Left kidney (tissue), 8 donors: ENCODE measurements at places on chromosomes 11 and 22.

DNA sequence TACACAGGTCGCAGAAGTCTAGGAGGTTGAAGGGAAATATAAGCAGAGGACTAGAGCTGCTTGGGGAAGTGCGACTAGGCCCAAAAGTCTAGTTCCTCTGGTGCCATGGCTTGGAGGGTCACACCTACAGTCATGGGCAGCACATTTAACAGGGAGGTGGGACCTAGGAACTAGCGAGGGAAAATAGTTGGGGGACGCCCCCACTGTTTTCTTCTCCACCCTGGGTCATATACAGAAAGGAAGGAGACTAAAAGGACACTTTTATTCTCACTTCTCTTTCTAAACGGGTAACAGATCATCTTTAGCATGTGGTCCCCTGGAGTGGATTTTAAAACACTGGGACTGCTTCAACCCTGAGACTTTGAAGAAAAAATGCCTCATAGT is 16.6 kb downstream of the APIP start:
- DNase-seq = no peak

GRCh38 chr22:25404556-25404927 is 159.9 kb upstream of the GRK3 start:
- no peak for DNase-seq

GRCh38 chr11:35615921-35616900 is 2.0 kb upstream of the FJX1 start:
- peak; percentile 42 for DNase-seq

- DNase-seq = peak; percentile 25
Measured at GRCh38 chr22:30969532-30970355, 679 bp downstream of the TUG1 start.

DNA sequence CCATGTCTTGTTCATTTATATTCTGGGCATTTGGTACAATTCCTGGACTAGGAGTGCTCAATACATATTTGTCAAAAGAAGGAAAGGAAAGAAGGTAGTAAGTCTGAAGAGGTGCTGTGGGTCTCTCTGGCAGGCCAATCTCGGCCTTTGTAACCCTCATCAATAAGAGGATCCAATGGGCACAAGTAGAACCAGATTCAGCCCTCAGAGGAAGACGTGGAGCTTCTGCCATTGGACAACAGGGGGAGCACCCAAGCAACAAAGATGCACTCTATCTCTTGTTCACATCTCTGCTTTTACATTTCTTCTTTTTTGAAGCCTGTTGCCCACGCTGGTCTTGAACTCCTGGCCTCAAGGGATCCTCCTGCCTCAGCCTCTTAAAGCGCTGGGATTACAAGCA is 2.2 kb upstream of the VPS11 start:
- DNase-seq = no peak

- no peak for DNase-seq
Measured at GRCh38 chr11:118052581-118053206, 24.2 kb upstream of the TMPRSS4 start.

DNA sequence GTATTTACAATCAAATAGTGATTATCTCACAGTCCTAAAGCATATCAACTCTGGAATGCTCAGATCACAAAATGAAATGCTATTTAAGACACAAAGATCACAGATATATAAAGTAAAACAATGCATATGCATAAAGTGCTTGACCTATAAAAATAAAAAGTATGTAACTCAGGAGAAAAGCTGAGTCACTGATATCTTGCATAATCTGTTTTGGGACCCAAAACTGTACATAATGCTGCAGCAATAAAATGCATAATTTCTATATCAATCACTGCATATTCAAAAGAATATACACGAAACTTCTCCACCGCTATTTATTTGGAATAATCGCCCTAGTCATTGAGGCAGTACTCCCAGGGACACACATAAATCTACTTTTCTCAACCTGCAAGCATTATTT is 34.9 kb upstream of the GRIA4 start:
- no peak for DNase-seq

GRCh38 chr11:115993590-115993989 is 489.4 kb upstream of the CADM1 start:
- no peak for DNase-seq

- DNase-seq = peak; percentile 54
Measured at GRCh38 chr11:97909614-97910399, 1110.9 kb upstream of the CNTN5 start.

DNA sequence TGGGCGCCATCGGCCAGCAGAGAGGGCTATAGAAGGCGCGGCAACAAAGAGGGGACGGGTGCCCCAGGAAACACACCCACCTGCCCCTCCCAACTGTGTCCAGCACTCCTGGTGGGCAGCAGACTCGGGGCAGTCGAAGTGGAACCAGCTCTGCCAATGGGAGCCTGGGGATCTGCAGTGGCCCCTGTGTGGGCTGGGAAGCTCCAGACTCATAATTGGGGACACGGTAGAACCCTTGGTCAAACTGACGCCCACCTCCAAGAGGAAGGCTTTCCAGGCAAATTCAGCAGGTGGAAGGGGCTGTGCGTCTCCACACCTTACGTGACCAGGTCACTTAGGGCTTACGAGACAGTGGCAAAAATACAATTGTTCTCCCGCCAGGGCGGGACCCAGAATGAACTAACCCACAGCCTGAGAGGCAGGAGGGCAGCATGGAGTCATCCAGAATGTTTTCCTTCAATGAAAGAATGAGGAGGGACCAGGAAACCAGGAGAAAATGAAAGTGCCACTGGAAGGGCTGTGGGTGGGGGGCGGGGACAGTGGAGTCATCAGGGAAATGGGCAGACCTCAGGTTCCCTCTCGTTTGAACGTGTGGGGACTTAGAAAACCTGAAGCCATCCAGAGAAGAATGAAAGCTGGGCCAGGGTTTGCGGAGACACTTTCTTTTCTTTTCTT is 53.2 kb upstream of the SHANK2 start:
- no peak for DNase-seq

DNA sequence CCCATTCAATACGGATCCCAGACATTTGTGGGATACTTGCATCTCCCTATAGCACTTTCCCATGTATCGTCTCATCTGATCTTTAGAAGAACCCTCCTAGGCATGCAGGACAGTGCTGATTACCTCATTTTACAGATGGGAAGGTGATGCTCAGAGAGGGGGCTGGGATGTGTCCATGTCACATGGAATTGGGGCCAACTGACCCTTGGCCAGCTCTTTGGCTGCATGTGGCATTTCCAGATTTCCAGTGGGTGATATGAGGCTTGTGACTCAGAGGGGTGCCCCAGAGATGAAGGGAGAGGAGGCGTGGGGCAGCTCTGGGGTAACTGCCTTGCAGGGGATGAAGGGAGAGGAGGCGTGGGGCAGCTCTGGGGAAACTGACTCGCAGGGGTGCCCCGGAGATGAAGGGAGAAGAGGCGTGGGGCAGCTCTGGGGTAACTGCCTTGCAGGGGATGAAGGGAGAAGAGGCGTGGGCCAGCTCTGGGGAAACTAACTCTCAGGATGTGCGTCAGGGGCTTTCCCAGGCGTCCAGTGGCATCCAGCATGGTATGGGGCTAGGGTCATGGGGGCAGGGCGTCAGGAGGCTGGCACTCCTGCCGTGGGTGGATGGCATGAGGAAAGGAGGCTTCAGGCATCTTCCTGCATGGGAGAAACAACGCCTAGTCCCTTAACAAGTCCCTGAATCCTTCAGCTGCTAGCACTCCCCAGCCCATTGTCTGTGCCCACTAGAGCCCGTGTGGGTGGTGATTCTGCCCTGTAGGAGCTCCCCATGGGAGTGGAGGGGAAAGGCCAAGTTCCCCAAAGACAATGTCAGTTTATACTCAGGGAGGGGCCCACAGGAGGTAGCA is 11.9 kb upstream of the CERK start:
- no peak for DNase-seq

GRCh38 chr11:73528483-73529203 is 69.3 kb downstream of the FAM168A start:
- no peak for DNase-seq

- DNase-seq = no peak
Measured at GRCh38 chr22:17777717-17778044, 3.4 kb upstream of the BID start.

- DNase-seq = peak; percentile 55
Measured at GRCh38 chr11:10108915-10109680, 184.9 kb downstream of the SBF2 start.

DNA sequence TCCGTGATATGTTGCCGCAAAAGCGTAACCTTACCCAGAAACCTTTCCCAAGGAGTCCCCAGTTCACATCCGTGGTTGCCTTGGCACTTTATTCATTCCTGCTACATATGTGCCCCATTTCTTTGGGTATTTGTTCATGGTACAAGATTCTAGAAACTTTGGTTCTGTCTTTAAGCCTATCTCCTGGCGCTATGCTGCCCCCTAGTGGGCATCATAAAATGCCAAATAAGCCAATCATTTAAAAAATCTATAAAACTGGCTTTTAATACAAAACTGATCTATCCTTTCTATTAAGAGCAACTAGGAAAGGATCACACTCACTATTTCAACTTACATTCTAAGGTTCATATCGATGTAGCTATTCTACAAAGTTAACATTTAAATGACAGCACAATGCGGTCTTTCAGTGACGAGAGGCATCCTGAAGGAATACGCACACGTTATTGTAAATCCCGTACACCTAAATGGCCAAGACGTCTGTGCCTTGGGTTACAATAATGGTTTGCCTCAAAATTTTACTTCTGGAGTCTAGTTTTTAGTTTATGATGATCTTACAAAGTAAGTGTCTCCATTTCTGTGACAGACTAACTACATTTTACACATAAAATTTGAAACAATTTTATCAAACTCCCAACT is 16.2 kb downstream of the PIWIL3 start:
- peak; percentile 53 for DNase-seq

- no peak for DNase-seq
Measured at GRCh38 chr11:88292171-88292843, 45.2 kb downstream of the CTSC start.

DNA sequence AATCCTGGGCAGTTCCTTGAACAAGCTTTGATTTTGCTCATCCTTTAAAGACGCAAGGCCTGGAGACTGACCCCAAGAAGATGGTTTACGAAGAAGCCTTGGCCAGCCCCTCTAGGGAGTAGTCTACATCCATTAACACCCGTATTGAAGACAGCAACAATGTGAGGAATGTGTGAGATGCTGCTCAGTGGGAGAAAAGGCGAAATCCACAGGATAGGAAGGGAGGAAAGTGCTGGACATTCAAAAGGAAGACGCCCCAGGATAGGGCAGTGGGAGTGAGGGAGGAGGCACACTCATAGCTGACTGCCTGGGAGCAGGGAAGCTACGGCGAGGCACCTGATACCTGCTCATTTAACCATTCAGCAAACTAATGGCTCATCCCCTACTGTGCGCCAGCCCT is 114.1 kb downstream of the RRAS2 start:
- DNase-seq = no peak

- no peak for DNase-seq
Measured at GRCh38 chr11:65206901-65207300, 25.2 kb downstream of the CAPN1 start.

GRCh38 chr11:122734848-122735496 is 79.5 kb downstream of the UBASH3B start:
- no peak for DNase-seq

DNA sequence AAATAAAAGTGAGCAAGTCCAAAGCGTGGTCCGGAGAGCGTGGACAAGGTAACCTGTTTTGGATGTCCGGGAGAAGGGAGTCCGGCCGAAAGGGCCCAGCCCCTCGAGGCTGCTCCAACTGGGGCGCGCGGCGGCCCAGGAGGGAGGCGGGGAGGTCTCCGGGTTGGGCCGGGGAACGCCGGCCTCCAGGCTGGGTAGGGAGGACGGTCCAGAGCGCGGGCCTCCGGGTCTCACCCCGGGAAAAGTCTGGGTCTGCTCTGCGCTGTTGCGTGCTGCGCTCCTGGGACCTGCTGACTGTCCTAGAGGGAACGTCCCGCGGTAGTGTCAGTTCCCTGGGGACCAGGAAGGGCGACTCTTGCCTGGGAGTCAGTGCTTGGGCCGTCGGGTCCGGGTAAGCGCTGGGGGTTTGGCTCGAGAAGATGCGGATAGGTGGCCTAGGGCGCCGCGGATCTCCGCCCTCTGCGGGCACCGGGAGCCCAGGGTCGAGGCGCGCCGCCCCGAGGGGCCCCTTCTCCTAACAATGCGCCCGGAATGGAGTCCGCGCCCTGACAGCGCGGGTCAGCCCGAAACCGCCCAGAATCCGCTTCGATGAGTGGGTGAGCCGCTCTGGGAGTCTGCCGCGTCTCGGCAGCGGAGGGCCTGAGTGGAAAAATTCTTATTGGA is 988 bp upstream of the FLI1 start:
- DNase-seq = no peak

DNA sequence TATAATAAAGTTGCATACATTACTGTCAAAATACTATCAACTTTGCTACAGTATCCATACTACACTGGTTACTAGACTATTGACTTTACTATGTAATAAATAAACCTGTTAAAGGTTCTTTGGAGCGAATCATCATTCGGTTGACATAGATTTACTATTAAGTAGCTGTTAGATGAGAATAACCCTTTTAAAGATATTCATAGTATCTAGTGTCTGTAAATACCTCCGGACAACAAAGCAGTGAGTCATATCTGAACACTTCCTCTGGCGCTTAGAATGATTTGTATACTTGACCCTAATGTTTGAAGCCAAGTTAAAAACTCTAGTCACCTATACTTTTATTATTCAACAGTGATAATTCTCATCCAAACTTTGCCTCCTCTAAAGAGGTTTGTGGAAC is 84.7 kb downstream of the MSANTD4 start:
- no peak for DNase-seq

DNA sequence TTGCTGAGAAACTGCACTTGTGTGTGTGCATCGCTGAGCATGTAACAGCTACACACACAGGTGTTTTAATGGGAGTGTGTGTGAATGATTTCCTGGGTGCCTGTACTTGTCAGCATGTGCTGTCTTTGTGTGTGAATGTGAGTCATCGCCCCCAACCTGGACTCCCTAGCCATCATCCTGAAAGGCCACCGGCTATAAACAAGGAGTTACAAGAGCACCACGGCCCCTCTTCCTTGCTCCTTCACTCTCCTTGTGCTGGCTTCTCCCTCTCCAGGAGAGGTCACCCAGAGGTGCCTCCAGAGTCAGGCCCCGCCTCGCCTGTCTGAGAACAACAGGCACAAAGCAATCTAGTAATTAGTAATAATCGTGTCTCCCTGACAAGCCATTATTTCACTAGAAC is 419.2 kb downstream of the BUD13 start:
- no peak for DNase-seq

GRCh38 chr11:48037709-48038468 is 57.5 kb downstream of the PTPRJ start:
- no peak for DNase-seq

DNA sequence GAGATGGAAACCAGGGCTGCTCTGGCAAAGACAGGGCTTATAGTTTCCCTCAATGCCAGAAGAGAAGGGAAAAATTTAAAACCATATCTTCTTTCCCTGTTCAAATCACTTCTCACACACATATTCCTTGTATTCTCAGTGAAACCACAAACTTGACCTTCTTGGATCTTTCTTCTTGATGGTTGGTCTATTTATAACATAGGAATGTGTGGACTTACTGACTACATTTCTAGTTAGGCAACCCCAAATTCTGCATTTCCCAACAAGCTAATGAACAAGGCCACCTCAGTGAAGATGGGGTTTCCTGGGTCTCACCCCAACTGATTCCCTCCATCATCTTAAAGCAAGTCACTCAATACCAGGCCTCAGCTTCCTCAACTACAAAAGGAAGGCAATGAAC is 3.8 kb upstream of the QSER1 start:
- DNase-seq = no peak

GRCh38 chr22:44795701-44796630 is 43.6 kb downstream of the ARHGAP8 start:
- no peak for DNase-seq

- no peak for DNase-seq
Measured at GRCh38 chr11:114044042-114044871, 15.3 kb upstream of the ZBTB16 start.

- DNase-seq = peak; percentile 30
Measured at GRCh38 chr22:30694640-30695350, at the start of gene OSBP2. Gene OSBP2 (plus strand): TSS chr22:30694874. CDS start chr22:30694910, 36 bp downstream.

GRCh38 chr22:23892130-23892529 is 2.1 kb upstream of the MIF start:
- DNase-seq = no peak
